Hippocampal formation (tissue), 2 donors: ENCODE measurements at places on chromosomes 16 and 17.
A peak's percentile ranks its signal among the peaks of the same experiment; 100 is the strongest.

GRCh38 chr16:85655216-85656129, 33.3 kb downstream of the GINS2 start:
- no peak for DNase-seq

DNA sequence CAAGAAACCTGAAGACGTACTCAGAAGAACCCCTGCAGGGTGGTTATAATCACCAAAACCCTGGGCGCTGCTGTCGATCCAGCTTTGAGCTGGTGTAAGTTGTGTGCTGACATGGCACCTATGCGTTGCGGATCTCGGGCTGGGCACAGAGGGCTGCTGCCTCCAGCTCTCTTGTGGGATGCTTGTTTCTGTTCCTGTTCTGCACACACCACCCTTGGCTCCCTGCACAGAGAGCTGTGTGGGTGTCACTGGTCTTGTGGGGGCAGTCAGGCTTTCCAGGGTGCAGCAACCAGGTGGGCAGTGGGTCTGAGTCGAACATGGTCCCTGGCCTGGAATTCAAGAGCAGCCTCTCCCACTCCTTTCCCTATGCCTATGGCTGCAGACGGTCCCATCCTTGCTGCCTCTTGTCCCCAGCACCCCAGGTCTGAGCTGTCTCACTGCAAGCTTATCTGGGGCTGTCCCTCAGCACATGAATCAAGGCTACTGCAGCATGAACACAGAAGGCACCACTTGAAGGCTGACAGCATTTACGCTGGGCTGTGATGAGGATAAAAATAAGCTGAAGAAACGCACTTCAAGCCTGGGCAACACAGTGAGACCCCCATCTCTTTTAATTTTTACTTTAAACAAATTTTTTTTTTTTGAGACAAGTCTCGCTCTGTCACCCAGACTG, 20.1 kb downstream of the ZNF276 start:
- no peak for DNase-seq

DNA sequence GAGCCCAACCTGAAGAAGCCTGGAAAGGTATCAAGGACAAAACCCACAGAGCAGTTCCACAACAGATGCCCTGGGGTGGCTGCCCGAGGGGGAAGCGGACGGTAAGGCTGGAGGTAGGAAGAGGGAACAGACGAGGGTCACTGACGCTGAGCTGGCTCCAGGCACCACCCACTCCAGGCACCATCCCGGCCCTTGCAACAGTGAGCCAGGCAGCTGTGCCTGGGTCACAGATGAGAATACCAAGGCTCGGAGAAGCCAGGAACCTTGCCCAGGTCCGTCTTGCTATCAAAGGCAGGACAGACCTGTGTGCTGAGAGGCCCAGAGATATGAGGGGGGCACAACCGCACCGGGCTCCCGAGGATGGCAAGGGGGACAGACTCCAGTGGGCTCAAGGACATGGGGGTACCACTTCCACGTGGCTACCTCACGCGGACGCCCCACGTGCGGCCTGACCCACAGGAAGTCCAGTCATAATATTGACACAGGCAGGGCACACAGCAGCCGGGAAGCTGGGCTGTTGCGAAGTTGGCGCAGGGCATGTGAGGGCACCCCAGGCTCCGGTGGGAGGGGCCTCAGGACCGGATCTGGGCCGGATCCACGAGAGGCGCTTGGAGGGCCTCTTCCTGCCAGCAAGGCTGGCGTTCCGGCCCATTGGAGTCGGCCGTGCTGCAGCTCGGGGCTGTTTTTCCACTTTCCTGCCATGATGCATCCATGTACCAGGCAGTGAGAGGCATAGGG, 29.9 kb downstream of the PEMT start:
- no peak for DNase-seq

- peak; percentile 13 for DNase-seq
These were observed 2.3 kb downstream of the LIMD2 start for GRCh38 chr17:63697341-63698286.
